ENCODE measurements at places on chromosomes 7 and 10.

GRCh38 chr7:124269774-124270173, 236.9 kb upstream of the TMEM229A start:
- DNase-seq, result no peak

GRCh38 chr7:94323844-94324243, 70.9 kb upstream of the COL1A2 start:
- no peak for DNase-seq

GRCh38 chr10:79905322-79906314, 43.3 kb downstream of the SFTPD start:
- DNase-seq, result no peak

- DNase-seq, result no peak
Measured at GRCh38 chr7:127813991-127814541, 162.1 kb downstream of the SND1 start.

- DNase-seq, result no peak
Measured at GRCh38 chr7:3605222-3605621, 304.2 kb downstream of the SDK1 start.

DNA sequence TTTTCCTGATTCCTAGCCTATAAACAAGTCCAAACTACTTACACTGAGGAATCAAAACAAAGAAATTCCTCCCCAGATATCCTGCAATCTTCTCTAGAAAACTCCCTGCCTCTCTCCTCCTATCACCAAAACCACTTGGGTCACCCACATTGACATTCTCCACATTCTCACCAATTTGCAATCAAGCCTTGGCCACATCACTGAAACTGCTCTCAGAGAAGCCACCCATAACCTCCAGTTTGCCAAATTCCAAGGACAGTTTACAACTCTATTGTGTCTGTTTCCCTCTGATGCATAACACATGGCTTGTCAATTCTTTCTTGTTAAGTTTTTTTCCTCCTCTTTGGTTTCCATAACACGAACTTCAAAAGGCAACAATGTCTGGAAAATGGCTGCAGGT, 233.5 kb downstream of the XPNPEP1 start:
- DNase-seq, result no peak

- no peak for DNase-seq
Measured at GRCh38 chr10:85791818-85792532, 574.6 kb downstream of the GRID1 start.

DNA sequence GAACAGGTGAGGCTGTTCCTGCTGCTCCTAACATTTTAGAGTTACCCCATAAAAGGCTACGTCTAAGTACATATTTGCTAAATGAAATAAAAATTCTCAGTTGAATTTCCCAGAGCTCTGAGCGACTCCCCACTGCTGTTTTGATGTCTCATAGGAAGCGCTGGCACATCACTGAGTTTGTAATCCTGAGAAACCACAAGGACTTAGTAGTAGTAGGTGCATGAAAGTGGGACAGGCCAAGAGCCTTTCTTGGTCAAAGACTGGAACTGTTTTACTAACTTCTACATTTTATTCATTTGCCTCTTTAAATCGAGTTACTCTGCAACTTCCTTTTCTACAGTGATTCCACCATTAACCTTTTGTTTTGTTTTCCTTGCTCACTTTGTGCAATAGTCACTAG, 85.9 kb downstream of the XPNPEP1 start:
- no peak for DNase-seq

- DNase-seq, result no peak
Measured at GRCh38 chr10:131166486-131166885, 145.0 kb downstream of the TCERG1L start.

GRCh38 chr10:63416376-63416775, 49.4 kb downstream of the JMJD1C start:
- DNase-seq, result no peak

DNA sequence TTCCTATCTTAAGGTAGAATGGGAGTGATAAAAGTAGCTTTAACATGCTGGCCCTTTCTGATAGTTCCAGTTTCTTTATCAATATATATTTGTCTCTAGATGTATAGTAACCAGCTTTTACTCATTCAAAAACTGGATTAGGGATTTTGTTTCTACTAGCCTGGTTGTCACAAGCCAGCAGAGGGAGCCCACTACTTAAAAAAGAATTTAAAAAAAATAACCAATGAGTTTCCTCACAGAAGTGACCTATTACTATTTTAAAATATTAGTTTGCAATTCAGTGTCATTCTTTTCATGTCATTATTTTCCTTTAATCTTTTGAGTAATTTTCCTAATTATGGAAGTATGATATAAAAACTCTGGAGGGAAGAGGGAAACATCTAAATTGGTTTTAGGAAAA, 142.1 kb downstream of the PHTF2 start:
- DNase-seq, result no peak
